ENCODE measurements at places on chromosomes 6 and 20. TPM values are rescaled to one million over a fixed set of nuclear protein-coding genes. Genes with fewer than 3 reads are reported as not detected.

Gene BTN2A1
- 24.3 TPM for total RNA-seq

Gene TINAG
- not detected for total RNA-seq

Gene MEI4
- total RNA-seq = not detected

Gene WFDC12
- total RNA-seq = not detected

Gene MTRF1L
- 13.8 TPM for total RNA-seq

DNA sequence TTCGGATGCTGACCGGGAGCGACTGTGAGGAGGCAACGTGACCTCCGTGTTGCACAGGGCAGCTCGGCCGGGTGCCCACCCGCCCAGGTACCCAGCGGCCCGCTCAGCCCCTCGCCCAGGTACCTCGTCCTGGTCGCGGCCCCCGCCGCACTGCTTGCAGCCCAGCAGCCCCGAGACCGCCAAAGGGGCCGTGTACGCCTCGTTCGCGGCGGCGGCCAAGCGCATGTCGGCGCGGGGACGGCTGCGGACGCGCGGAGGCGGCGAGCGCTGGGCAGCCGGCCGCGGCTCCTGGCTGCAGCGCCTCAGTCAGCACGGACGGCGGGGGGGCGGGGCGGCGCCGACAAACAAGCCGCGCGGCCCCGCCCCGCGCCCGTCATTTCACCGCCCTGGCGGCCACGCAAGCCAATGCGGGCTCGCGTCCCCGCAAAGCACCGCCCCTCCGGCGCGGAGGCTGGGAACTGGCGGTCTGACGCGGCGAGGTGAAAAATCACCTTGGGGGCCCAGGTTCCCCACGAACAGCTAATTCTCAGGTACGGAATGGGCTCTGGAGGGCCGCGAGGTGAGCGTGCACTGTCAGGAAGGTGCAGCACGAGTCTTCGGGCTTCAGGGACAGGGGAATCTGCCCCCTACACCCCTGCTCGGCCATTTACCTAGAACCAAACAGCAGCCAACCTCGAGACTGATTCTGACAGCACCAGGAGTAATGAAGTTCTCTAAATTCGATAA, 85.2 kb downstream of the SESN1 start:
- H3K4me1 ChIP-seq = peaks cover 70% of the 10 kb centered on the region
- peak overlapping the region; percentile 99 for H3K4me3 ChIP-seq

DNA sequence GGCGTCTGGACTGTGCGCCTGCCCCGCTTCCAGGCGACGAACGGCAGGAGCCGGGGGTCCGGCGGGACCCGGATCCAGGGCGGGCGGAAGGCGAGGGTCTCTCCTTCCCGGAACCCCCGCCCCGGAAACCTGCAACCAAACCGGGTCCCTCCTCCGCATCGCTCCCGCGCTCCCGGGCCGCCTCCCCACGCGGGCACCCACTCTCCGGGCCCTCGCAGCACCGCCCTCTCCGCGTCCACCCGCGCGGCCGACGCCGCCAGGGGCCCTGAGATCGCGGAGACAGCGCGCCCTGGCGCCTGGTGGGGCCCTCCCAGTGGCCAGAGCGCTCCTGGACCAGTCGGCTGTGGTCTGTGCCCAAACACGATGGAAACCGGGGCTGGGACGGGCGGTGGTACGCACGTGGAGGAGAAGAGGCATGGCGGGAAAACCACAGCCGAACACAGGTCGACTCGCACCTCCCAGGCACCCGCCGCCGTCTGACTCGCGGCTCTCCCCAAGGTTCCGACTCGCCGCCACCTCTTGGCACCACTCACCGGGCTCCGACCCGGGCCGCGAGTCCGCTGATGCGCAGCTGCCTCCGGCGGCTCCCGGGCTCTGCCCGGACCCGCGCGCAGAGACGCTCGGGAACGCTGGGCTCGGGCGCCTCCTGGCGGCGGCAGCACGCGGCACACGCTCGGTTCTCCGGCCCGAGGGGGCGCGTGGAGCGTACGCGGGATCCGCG, 7.9 kb downstream of the NKX2-2 start:
- no peak overlapping the region for H3K27ac ChIP-seq
- H3K36me3 ChIP-seq = peaks cover 1% of the 10 kb centered on the region
- peaks cover 44% of the 10 kb centered on the region for H3K4me1 ChIP-seq
- H3K4me3 ChIP-seq = peak overlapping the region; percentile 74
- H3K27me3 ChIP-seq = peaks cover 61% of the 10 kb centered on the region

- no peaks in the 10 kb centered on the region for H3K36me3 ChIP-seq
- H3K4me1 ChIP-seq = peaks cover 28% of the 10 kb centered on the region
- no peak overlapping the region for H3K27ac ChIP-seq
- DNase-seq = no peak
- H3K4me3 ChIP-seq = no peak overlapping the region
These were observed 215.5 kb downstream of the ANKRD60 start for GRCh38 chr20:58012731-58013510.

GRCh38 chr6:44169886-44170570, 11.4 kb downstream of the CAPN11 start:
- H3K27ac ChIP-seq = no peak overlapping the region
- no peak overlapping the region for H3K4me3 ChIP-seq
- H3K27me3 ChIP-seq = peaks cover 7% of the 10 kb centered on the region
- H3K4me1 ChIP-seq = peaks cover 15% of the 10 kb centered on the region
- DNase-seq = no peak
- H3K36me3 ChIP-seq = no peaks in the 10 kb centered on the region

DNA sequence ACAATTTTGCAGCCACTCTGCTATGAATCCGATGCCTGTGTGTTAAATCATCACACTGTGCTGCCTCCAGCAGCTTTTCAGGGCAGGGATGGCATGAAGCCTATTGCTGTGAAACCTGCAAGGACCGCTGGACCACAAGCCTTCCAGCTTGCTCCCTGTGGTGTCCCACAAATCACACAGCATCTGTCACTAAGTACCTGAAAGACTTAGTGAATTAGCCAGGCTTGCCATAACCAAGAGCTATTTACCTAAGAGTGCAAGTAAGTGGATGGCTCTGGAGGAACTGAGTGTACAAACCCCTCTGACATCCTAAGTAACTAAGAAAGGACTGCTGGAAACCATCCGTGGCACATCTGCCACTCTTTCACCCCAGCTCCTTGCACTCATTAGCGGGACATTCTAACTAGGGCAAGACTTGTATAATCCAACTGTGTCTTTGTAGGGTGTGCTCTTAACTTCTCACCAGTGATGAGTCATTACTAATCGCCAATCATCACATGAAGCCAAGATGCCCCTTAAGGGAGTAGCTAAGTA, 34.7 kb downstream of the FOXQ1 start:
- no peak overlapping the region for H3K27ac ChIP-seq
- no peak for DNase-seq
- H3K27me3 ChIP-seq = peaks cover 46% of the 10 kb centered on the region
- H3K4me1 ChIP-seq = no peaks in the 10 kb centered on the region
- no peak overlapping the region for H3K4me3 ChIP-seq

DNA sequence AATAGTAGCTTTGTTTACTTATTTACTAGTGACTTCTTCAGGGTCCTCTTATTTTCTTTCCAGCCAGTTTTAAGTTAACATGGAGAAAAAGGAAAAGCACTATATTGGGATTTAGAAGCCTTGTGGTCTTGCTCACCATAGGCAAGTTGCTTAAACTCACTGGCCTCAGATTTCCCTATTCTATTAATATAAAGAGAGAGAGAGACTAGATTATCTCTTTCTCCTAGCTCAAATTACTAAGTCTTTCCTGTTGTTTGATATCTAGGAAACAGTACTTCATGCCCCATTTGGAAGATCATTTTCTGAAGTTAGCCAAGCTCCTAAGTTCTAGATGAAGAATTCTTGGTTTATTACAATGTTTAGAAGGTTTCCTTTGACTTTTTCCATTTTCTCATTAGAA, 32.5 kb downstream of the CTNNBL1 start:
- H3K27me3 ChIP-seq = no peaks in the 10 kb centered on the region
- H3K27ac ChIP-seq = no peak overlapping the region
- peaks cover 6% of the 10 kb centered on the region for H3K36me3 ChIP-seq
- peaks cover 5% of the 10 kb centered on the region for H3K4me1 ChIP-seq
- no peak overlapping the region for H3K4me3 ChIP-seq

DNA sequence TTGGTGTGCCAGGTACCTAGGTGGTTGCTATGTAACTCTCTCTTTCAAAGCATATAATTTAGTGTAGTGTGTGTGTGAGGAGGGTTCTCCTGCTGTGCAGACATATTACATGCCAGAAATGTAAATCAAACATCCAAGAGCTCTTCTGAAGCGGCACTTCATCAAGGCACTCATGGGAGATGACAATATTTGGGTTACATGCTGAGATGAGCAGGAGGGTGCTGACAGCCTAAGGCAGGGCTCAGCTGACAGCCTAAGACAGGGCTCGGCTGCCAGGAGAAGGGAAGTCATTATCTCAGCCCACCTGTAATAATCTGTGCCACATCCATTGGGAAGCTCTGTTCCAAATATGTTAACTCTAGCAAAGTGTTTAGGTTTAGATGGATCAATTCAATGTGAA, 39.1 kb downstream of the ADGRF5 start:
- H3K4me3 ChIP-seq = no peak overlapping the region
- no peak overlapping the region for H3K27ac ChIP-seq
- H3K36me3 ChIP-seq = no peaks in the 10 kb centered on the region
- DNase-seq = no peak

DNA sequence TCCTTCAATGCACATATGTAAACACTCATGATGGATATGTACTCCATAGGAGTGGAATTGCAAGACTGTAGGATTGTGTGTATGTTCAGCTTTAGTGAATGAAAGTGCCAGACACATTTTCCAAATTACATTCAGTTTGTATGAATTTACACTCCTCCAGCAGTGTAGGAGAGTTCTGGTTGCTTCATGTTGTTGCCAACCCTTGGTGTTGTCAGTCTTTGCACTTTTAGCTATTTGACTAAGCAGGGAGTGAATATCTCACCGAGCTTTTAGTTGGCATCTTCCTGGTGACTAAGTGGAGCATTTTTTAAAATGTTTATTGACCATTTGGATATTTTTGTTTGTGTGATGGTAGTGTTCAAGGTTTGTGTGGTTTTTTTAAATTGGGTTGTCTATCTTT, 23.9 kb downstream of the NKX2-4 start:
- H3K4me3 ChIP-seq = no peak overlapping the region
- peaks cover 23% of the 10 kb centered on the region for H3K36me3 ChIP-seq
- H3K27ac ChIP-seq = no peak overlapping the region

DNA sequence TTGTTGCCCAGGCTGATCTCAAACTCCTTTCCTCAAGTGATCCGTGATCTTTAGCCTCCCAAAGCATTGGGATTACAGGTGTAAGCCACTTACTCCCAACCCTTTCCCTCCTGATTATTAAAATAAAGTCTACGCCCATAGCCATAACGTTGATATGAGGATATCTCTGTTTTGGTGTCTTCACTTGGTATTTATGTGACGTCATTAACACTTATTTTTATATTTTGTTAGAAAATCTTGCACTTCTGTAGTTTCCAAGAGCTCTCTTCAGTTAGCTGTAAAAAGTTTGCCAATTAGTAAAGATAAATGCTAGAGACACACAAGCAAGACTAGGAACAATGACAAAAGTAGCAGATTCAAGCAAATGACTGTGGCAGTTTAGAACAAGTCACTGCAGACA, 115.6 kb upstream of the HSF2 start:
- DNase-seq = no peak
- no peaks in the 10 kb centered on the region for H3K36me3 ChIP-seq
- H3K27me3 ChIP-seq = no peaks in the 10 kb centered on the region
- H3K27ac ChIP-seq = no peak overlapping the region

GRCh38 chr6:116397914-116398313, 27.2 kb downstream of the DSE start:
- DNase-seq = no peak
- peaks cover 8% of the 10 kb centered on the region for H3K4me1 ChIP-seq
- no peak overlapping the region for H3K4me3 ChIP-seq
- no peak overlapping the region for H3K27ac ChIP-seq

GRCh38 chr6:2061880-2062279, 183.5 kb downstream of the GMDS start:
- no peaks in the 10 kb centered on the region for H3K27me3 ChIP-seq
- DNase-seq = no peak
- H3K4me3 ChIP-seq = no peak overlapping the region
- H3K36me3 ChIP-seq = no peaks in the 10 kb centered on the region
- no peak overlapping the region for H3K27ac ChIP-seq

- H3K36me3 ChIP-seq = no peaks in the 10 kb centered on the region
- H3K27me3 ChIP-seq = peaks cover 18% of the 10 kb centered on the region
- no peak overlapping the region for H3K4me3 ChIP-seq
- peak; percentile 36 for DNase-seq
- peaks cover 11% of the 10 kb centered on the region for H3K4me1 ChIP-seq
These were observed 126.7 kb downstream of the UNC5CL start for GRCh38 chr6:40912158-40912946.

DNA sequence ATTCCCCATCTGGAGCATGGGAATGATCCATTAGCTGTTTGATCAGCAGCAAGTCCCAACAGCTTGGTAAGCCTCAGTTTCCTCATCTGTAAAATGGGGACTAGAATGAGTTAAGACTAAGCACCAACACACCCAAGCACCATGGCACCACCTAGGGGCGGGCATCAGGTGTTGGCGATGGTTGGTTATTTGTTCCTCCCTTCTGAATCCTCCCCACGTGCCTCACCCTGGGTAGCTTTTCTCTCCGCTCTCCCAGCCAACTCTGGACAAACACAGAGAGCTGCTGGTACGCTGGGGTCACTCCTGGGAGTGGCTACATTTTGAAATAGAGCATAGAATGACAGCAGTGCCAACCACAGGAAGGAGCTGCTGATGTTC, 13.3 kb upstream of the ITPR3 start:
- no peaks in the 10 kb centered on the region for H3K4me1 ChIP-seq
- H3K36me3 ChIP-seq = peaks cover 3% of the 10 kb centered on the region
- no peak overlapping the region for H3K4me3 ChIP-seq
- no peaks in the 10 kb centered on the region for H3K27me3 ChIP-seq
- H3K27ac ChIP-seq = no peak overlapping the region

GRCh38 chr6:152404086-152404857, 232.9 kb downstream of the SYNE1 start:
- no peak overlapping the region for H3K27ac ChIP-seq
- no peaks in the 10 kb centered on the region for H3K36me3 ChIP-seq
- no peaks in the 10 kb centered on the region for H3K27me3 ChIP-seq
- DNase-seq = no peak
- no peak overlapping the region for H3K4me3 ChIP-seq

Data from activated T-cell treated with anti-CD3 and anti-CD28 coated beads, Interleukin-2, amount 50 U/mL, for 72 hours (primary cell).